Left ventricle myocardium superior (tissue), 1 donor: ENCODE measurements at places on chromosomes 3 and 15.
A peak's percentile ranks its signal among the peaks of the same experiment; 100 is the strongest.

GRCh38 chr3:126459763-126460127 lies 15.9 kb downstream of the ZXDC start:
- no peak for DNase-seq

- DNase-seq: no peak
Observed at GRCh38 chr3:88003115-88003755, 55.6 kb downstream of the CGGBP1 start.

- DNase-seq: no peak
Observed at GRCh38 chr3:120102232-120102631, 8.0 kb upstream of the GSK3B start.

DNA sequence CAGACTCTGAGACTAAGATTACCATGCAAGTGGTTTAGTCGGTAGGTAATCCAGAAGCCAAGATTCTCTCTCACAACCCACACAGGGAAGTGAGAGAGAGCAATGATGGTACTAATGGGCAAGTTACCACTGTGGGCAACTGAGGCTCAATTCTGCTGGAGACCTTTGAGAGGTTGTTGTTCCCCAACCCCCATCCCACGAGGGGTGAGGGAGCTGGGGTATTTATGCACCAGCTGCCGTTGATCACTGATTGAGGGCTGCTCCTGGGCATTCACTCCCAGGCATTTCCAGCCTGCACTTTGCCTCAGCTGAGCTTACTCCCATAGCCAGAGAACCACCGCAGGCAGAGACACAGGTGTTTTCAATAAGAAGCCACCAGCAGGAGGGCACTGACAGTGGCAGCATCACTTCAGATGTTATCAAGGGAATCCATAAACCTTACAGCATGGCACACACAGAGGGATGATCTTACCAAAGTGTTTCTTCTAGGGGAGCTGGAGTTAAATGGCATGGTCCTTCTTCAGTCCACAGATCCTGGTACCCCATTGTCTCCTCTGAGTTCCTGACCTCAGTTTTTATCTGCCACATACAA lies 15.0 kb upstream of the CCDC174 start:
- no peak for DNase-seq

GRCh38 chr3:94928921-94929320 lies 866.1 kb downstream of the NSUN3 start:
- no peak for DNase-seq

- no peak for DNase-seq
Observed at GRCh38 chr3:15649858-15650257, 48.3 kb downstream of the BTD start.

DNA sequence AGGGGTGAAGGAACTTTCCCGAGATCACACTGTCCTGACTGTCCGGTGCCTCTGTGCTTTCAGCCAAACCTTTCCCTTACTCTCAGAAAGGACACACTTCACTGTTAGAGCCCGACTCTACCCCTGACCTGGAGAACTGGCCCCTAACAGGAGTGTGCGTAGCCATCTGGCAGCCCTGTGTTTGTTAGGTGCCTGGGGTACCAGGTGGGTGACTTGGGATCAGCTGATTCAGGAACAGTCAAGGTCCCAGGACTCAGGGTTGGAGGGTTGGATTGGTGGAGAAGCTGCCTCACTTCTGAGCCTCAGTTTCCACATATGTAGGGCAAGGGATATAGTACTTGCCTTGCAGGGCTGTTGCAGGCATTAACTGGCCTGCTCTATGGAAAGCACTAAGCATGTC lies 98.3 kb upstream of the SLC6A11 start:
- no peak for DNase-seq

DNA sequence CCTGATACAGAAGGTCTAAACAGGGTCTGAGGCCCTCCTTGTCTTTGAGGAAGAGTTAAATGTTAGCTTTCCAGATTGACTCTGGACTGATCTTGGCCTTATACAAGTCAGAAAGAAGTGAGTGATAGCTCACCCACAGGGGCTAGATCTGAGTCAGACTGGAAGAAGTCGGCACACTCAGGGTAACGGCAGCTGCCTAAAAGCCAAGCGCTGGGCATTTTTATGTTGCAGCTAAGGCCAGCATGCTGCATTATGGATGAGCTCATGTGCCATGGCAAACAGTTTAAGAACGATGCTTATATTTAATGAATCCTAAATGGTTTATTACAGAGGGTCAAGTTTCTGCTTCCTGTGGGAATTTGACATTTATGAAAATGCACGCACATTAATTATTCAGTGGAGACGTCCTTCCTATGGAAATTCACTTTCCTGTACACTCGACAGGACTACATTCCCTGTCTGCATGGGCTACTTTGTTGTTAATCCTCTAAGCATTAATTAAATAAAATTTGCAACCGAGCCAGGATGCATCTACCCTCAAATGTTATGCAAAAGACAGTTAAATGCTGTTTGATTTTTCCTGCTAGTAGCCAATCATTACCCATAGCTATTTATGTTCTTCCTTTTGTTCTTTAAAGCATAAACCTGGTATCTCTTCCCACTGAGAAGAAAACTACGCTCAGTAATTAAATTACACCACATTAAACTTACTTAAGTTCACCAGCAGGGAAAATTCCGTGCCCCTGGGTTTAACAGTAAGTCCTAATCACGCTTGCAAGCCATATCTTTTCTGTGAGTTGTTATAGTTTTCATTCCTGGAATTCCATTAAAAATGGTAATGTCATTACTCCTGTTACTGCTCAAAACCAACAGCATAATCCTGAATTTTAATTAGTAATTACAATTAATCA lies 762.7 kb upstream of the CFAP20DC start:
- DNase-seq: no peak

DNA sequence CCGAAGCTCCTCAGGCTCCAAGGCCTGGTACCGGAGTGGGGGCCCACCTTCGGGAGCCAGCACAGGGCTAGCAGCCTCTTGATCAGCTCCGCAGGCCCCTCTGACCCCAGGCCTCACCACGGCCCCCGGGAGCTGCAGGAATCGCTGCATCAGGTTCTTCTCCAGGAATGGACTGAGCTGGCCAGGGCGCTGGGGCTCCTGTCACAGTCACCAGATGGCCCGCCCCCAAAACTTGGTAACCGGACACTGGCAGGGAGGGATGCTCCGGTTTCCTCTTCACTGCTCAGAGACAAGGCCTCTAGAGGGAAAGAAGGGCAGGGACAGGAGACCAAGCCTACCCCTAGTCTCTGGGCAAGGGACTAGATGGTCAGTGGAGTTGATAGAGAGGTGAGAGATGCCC lies 9.9 kb downstream of the AP3B2 start:
- no peak for DNase-seq

DNA sequence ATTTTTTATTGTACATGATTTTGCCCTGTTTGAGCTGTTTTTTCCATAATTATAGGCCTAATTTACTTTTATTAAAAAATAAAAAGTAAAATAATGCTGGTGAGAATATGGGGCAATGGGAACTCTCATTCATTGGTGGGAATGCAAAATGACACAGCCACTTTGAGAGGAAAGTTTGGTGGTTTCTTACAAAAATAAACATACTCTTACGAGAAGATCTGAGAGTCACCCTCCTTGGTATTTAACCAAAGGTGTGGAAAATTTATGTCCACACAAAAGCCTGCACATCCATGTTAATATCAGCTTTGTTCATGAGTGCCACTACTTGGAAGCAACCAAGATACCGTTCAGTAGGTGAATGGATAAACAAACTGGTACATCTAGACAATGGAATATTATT lies 9.8 kb downstream of the MUC13 start:
- DNase-seq: no peak

DNA sequence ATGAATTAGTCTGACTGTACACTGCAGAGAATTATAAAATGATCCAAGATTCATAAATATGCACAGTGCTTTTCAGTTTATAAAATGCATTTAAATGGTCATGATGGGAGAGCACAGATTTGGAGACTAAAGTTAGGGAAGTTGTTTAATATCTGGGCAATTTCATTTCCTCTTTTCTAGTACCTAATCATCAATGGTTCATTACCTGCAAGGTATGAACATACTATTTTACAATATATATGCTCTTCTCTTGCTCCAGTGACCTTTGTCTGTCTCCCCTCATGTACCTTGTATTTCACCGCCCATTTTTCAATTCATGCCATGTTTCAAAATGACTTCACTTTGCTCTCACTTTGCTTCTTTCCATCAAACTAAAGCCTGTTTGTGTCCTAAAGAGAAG lies 114.5 kb downstream of the SUCNR1 start:
- DNase-seq: no peak

DNA sequence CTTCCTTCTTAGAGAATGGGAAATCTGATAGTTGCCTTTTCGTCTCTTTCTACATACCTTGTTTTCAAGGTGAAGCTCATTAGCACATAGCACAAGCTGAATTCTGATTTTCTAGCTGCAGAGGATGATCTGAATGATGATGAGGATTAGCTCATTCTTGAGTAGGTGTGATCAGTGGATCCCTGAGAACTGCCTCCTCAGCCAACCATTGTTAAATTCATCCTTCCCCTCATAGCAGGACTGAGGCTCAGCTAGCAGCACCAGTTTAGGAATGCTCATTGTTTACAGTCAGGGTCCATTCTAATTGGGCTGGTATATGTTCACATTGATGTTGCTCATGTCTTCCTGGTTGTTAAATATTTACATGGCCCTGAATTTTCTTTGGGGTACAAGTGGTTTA lies 299.9 kb upstream of the MME start:
- DNase-seq: no peak

GRCh38 chr15:23866832-23867231 lies 179.7 kb upstream of the NDN start:
- no peak for DNase-seq

GRCh38 chr3:169147238-169148008 lies 516.1 kb downstream of the MECOM start:
- DNase-seq: peak; percentile 53

- DNase-seq: peak; percentile 88
Observed at GRCh38 chr15:78007964-78008886, 69.3 kb downstream of the TBC1D2B start.

DNA sequence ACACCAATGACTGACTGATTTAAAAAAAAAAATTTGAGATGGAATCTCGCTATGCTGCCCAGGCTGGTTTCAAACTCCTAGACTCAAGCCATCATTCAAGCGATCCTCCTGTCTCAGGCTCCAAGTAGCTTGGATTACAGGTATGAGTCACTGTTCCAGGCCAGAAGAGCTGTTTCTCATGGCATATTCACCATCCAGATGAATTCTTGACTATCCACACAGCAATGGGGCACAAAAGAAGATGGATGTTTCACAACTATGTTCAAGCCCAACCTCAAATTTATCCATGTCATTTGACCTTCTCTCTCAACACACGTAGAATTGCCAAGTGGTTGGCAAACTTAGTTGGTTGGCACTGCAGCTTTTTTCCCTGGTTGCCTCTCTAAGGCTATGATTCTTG lies 40.6 kb downstream of the PRICKLE2 start:
- no peak for DNase-seq

DNA sequence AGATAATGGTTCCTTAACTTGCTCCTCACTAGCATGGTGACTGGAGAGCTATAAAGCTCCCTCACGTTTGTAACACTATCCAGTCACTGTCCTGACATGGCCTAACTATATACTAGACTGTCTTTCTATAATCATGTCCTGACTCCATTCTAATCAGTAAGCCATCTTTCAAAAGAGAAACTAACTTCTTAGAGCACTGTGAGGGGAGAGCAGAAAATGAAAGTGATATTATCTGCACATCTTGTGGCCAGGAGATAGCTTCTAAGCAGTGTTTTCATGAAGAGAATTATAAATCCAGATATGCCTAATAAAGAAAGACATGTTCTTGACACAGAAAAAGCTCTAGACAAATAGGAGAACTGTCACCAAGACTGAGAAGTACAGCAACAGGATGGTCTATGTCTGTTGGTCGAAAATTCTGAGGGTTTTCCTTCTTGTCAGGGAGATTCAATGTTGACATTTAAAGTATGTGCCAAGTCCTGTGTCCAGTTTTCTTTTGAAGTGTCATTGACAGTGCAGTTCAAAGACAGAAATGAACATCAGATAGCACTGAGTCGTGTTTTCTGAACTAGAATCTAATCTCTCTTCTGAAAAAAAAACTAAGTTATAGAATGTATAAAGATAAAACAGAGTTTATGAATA lies 230.6 kb upstream of the PEX5L start:
- DNase-seq: no peak

GRCh38 chr3:165938986-165939540 lies 101.8 kb upstream of the BCHE start:
- no peak for DNase-seq

- no peak for DNase-seq
Observed at GRCh38 chr3:69231929-69232440, 109.6 kb upstream of the LMOD3 start.

DNA sequence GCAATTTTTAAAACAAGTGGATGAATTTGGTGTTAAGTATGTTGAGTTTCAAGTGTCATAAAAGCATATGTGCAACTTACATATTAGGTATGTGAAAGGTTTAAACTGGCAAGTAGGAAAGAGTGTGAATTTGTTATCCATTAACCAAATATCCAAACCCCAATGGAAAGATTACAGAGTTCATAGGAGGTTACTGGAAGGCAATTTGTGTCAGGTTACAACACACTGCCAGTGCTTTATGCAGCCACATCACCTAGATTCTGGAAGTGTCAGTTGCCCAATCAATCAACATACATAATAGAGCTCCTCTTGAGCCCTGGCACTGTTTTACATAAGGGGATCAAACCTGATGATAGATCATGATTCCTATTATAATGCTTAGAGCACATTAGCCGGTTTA lies 261.0 kb downstream of the ROBO1 start:
- no peak for DNase-seq

- DNase-seq: no peak
Observed at GRCh38 chr3:185959609-185960521, 22.1 kb upstream of the TRA2B start.

DNA sequence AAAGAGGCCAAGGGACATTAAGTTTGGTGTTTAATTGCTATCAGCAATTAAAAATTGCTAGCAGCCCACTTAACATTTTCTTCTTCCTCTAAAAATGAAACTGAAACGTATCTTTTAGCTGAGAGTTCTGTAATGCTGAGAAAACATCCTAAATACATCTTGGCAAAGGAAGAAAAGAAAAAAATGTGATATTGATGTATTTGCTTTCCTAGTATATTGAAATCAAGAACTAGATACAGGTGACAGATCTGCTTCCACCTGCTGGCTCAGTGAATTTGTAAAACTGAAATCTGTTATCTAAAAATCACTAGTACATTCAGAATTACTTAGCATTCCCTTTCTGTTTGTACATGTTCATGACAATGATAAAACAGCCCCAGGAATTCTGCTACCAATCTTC lies 283.2 kb downstream of the ZBTB20 start:
- DNase-seq: no peak

GRCh38 chr3:42497009-42497731 lies 5.3 kb upstream of the VIPR1 start:
- DNase-seq: no peak

GRCh38 chr3:120730576-120731542 lies 11.5 kb downstream of the RABL3 start:
- DNase-seq: no peak
